ENCODE measurements at places on chromosomes 6 and 20.

- no peak for DNase-seq
Measured at GRCh38 chr6:114342826-114343781, at the start of gene HS3ST5. TSS of gene HS3ST5 (minus strand) at chr6:114343023. CDS start at chr6:114062845, 280,178 bp downstream.

DNA sequence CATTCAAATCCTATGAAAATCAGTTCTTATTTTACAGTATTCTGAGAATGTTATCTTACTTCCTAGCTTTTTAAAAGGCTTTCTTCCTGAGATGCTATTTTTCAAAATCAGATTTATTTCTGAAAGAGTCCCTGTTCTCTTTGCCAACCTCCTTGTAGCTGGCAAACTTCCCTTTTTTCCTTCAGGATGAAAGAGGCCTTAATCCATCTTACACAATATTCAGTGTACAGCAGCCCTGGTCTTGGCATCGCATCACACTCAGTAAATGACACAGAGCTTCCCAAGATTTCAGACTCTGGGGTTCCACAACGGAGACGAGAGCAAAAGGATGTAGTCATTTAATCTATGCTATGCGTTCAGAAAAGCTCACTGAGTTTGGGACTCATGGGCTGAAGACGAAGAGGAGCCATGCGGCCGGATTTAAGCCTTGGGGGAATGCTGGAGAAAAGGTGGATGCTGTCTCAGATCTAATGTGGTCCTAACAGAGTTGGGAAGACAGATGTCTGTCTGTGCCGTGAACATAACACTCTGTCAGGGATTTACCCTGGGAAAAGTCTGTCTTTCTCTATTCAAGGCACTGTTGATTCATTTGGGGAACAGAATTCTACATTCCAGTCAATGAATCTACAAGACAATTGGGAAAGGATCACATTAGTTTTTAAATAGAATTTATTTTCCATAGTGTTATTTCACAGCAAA is 616.4 kb upstream of the AGPAT4 start:
- no peak for DNase-seq

- no peak for DNase-seq
Measured at GRCh38 chr20:61176874-61177273, 75.2 kb upstream of the CDH4 start.

DNA sequence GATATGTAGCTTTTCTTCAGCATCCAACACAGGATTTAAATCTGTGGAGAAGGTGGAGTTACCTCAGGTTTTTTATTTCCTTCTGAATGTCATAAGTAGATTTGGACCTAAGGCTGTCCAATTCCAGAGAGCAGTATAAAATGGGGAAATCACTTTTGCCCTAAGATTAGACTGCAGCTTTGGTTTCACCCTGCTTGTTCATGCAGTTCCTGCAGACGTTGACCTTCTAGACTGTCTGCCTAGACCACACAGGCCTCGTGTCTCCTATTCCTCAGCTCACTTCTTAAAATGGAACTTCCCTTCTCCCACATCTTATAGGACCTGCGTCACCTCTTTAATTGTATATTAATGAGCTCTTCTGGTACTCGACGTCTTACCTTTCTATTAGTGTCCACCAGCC is 26.0 kb upstream of the C6orf62 start:
- DNase-seq = no peak

DNA sequence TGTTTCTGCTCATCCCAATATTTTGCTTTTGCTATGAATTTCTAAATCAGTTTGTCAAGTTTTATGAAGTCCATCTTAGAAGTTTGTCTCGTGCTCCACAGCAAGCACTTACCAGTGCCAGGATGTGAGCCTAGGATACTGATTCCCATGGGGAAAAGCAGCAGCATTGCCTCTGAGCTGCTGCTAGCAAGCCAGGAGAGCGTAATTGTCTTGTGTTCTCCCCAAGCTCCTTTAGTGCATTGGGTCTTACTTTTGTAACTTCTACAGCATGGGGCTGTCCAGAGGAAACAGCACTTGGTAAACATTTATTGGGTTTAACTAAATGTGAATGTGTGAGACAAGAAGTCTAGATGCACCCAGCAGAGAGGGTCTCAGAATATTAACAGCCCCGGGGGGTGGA is 76.1 kb downstream of the RNF182 start:
- no peak for DNase-seq

DNA sequence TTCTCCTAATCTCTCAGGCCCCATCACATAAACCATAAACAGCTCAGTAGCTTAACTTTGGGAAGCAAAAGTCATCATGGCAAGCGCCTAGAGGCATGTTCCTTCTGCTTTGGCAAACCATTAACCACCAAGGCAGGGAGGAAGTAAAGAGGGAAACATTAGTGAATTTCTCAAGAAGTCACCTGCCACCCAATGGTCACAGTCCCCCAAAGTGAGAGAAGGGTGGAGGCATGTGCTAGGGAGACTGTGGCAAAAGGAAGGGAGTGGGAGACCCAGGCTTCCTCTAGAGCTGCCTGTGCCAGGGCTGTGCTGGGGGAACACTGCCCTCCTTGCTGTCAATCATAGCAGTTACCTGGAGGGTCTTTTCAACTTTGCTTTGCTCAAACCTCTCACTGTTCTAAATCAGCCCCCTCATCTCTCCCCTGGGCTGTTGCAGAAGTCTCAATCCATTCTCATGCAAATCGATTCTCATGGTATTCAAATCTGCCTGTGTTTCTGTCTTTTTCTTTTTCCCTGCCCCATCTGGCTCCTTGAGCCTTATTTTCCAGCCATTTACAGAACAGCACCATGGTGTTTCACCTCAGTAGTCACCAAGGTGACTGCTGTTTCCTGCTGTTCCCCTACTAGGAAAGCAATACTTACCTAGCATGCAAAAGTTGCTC is 1.8 kb upstream of the RNF24 start:
- DNase-seq = no peak

GRCh38 chr20:44208770-44209169 is 1.8 kb downstream of the OSER1 start:
- no peak for DNase-seq

GRCh38 chr6:4606821-4607704 is 169.1 kb upstream of the CDYL start:
- DNase-seq = no peak

DNA sequence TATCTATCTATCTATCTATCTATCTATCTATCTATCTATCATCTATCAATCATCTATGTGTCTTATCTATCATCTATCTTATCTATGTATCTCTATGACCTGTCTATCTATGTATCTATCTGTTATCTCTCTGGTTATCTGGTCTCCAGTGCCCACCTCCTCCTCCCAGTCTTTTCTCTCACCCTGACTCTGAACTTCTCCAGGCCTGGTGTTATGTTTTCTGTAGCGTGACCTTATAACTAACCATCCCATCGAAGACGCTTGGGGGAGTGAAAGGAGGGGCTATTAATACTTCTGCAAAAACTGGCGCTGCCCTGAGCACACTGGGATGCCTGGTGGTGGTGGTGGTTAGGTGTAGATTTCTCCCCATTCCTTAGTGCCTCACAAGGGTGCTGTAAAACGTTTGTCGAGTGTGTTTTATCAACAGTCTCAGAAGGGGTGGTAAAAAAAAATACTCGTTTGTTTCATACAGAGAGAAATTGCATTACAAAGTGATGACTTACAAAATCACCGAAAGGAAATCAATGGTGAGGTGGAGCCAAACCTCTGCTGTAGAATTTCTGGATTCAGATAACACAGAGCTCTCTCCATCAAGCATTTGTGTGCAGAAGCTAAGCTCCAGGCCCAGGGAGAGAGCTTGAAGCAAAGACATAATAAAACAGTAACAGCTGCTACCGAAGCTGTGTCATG is 156.2 kb downstream of the BCAS1 start:
- no peak for DNase-seq

DNA sequence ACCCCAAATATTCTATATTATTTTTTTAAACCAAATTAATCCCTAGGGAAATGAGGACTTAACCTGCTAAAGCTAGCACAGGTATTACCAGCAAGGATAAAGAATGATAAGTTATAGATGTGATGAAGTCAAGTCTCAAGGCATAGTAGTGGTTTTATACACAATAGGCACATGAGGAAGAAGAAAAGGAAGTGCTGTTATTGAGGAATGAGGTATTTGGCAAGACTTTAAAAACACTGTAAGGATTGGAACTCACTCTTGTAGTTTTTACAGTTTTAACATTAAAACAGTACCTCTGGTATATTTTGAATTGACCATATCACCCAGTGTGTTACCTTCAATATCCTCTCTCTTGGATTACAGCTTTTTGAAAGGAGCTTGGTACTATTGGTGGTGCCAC is 54.6 kb downstream of the PHF3 start:
- no peak for DNase-seq

DNA sequence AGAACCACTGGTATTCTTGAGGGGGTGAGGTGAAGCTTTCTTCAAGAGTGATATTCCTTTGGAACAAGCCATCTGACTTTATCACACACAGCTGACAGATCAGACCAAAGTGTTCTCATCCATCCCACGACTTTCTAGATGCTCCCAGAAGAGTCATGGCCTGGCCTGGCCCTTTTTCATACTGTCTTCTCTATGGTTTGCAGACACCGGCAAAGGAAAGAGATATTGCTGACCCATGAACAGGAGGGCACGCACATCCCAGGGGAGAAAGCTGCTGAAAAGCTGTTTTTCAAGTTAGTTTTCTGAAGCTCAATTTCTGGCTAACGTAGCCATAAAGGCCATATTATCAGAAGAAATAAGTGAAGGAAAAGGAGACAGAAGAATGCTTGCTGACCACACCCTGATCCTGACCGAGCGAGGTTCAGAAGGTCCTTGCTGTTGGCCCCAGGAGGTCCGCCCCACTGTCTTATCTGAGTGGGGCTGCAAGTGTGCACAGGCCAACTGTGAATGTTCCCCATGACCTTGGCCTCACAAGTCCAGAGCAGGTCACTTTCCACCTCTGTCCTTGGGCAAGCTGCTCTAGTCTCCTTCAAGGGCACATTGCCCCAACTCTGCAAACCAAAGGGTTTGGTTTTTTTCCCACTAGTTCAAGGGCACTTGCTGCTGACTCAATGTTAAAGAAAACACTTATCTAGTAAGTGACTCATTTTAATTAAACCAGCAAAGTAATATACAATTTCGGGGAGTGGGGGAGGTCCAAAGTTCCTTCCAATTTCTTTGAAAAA is 2.0 kb downstream of the ACSS1 start:
- DNase-seq = no peak

- DNase-seq = no peak
Measured at GRCh38 chr6:32291543-32291942, 67.7 kb upstream of the NOTCH4 start.

DNA sequence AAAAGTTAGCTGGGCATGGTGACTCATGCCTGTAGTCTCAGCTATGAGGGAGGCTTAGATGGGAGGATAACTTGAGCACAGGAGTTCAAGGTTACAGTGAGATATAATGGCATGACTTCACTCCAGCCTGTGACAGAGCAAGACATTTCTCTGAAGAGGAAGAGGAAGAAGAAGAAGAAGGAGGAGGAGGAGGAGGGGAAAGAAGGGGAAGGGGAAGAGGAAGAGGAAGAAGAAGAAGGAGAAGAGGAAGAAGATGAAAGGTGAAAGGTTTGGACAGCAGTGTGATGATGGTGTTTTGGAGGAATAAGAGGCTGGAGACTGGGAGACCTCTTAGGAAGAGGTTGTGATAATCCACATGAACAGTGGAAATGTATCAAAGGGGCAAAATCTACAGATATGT is 410.7 kb upstream of the JAG1 start:
- no peak for DNase-seq

GRCh38 chr6:112330071-112330878 is 16.9 kb upstream of the RFPL4B start:
- DNase-seq = no peak

- DNase-seq = no peak
Measured at GRCh38 chr20:43853174-43853803, 61.4 kb upstream of the TOX2 start.

- no peak for DNase-seq
Measured at GRCh38 chr6:14676064-14676463, 558.5 kb downstream of the CD83 start.
